Kidney epithelial cell (primary cell): ENCODE measurements at places on chromosomes 6 and 20.

GRCh38 chr6:56865081-56865875 is 89.6 kb upstream of the BEND6 start:
- DNase-seq, result no peak

GRCh38 chr6:144778773-144779492 is 493.8 kb downstream of the UTRN start:
- DNase-seq, result no peak

DNA sequence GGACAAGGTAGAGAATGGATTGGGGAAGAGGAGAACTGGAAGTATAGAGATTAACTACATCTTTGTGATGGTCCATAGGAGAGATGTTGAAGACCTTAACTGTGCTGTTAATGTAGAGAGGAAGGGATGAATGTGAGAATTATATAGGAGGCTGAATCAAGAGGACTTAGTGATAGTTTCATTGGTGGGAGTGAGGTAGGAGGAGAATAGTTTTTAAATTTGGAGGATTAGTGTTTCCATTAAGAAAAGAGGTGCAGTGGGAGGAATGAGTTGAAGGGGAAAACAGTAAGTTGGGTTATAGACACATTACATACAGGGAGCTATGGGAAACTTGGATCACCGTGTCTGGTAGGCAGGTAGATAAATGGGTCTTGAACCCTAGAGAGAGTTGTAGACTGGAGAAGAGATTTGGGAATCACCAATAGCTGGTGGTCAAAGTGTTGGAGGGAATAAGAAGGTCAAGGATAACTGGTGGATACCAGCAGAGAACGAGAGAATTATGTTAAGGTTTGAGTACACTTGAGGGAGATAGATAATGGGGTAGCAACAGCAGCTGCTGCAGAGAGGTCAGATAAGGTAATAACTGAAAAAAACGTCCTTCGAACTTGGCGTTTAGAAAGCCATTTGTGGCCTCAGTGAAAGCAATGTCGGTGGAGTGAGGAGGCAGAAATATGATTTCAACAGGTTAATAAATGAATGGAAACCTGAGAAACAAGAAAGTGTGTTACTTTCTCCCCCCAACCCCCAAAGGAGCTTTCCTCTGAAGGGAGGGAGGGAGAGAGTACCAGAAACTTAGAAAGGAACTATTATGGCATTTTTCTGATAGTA is 3.1 kb downstream of the C6orf89 start:
- no peak for DNase-seq

DNA sequence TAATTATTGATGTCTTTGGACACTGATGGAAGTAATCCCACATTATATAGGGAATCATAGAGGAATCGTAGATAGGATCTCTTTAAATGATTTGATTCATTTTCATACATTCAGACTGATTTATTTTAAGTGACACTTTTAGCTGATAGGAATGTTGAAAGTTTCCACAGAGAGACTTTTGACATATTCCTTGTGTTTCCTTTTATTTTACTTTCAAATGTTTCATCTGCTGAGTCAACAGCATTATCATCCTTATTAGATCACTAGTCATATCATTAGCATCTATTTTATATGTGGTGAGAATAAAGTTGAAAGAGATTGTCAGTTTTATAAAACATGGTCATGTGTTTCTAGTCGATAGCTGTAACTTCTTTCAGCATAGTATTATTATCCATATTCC is 13.4 kb downstream of the DCBLD1 start:
- DNase-seq, result no peak
